ENCODE measurements at places on chromosomes 13 and 19.

DNA sequence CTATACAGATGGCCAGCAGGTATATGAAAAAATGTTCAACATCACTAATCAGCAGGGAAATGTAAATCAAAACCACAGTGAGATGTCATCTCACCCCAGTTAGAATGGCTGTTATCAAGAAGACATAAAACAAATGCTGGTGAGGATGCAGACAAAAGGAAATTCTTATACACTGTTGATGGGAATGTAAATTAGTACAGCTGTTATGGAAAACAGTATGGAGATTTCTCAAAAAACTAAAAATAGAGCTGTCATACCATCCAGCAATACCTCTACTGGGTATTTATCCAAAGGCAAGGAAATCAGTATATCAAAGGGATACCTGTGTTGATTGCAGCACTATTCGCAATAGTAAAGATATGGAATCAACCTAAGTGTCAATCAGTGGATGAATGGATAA, 22.9 kb downstream of the COG3 start:
- DNase-seq: no peak

GRCh38 chr19:49718511-49718910, 27.6 kb downstream of the CPT1C start:
- DNase-seq: no peak

DNA sequence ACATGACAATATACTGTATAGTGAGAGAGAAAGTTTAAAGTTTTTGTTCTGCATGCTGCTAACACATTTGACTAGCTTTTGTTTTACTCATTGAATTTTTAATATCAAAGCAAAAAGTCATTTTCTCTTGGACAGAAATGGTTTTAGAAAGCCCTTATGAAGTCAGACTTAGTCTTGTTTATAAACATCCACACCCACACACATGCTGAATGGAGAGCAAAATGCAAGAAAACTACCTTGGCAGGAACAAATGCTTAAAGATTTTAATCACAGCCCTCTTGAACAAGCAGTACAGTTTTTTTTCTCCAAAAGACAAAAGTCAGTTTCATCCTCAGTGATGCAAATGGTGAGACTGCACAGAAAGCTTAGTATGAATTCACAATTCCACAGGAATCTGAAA, 25.0 kb downstream of the HSPH1 start:
- DNase-seq: no peak

DNA sequence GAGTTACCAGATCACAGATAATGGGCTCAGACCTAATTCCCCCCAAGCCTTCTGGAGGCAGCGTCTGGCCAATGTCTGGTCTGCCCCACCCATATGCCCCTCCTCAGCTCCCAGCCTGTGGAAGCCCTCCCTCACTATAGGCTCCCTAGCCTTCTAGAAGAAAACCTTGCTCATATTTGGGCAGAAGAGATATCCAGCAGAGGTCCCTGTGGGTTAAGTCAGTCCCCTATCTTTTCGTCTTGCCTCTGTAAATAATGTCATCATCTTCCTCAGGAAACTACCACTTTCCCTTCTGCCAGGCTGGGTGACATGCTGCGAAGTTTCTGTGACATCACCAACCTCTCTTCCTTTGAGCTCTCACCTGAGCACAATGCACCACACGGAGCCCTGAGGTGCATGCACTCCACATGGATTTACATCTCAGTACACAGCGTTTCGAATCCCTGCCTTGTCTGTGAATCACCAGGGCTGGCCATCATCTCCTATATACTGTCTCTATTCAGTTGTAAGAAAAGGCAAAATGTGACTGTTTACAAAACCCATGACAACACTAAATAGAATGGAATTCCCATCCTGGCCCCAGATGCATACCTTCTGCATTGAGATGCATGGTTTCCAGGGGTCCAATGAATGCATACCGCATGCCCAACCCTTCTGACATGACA, 112.8 kb downstream of the CRYL1 start:
- no peak for DNase-seq

GRCh38 chr13:32323912-32324311, 8.6 kb downstream of the BRCA2 start:
- DNase-seq: no peak

DNA sequence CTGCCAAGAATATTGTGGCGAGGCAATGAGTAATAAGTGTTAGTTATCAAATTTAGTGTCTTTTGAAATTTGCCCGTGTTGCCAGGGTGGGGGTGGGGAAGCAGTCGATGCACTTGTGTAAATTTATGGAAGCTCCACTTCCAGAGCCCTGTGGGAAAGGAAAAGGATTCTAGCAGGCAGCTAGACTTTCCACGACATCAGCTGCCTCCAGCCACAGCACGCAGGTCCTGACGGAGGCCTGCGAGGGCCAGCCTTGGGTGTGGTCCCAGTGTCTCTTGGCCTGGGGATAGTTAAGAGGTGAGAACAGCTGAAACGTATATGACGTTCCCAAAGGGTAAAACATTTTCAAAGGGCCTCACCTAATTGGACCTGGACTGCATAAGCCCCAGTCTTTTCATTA, 433.0 kb downstream of the TSHZ3 start:
- no peak for DNase-seq

DNA sequence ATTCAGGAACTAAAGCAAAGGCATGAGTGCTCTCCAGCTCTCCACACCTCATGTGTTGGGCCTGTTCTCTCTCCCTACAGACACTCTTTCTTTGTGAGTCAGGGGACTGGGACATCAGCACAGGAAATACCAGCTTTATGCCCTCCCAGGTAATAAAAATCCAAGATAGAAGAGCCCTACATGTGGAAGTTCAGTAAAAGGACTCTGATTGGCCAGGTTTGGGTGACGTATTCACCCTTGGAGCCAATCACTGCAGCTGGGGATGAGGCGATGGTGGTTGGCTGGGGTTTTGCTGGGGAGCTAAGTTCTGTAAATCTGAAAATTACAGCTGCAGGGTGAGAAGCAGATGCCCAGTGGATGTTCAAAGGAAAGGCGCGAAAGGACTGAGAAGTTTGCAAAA, 32.5 kb downstream of the CCDC70 start:
- DNase-seq: no peak

DNA sequence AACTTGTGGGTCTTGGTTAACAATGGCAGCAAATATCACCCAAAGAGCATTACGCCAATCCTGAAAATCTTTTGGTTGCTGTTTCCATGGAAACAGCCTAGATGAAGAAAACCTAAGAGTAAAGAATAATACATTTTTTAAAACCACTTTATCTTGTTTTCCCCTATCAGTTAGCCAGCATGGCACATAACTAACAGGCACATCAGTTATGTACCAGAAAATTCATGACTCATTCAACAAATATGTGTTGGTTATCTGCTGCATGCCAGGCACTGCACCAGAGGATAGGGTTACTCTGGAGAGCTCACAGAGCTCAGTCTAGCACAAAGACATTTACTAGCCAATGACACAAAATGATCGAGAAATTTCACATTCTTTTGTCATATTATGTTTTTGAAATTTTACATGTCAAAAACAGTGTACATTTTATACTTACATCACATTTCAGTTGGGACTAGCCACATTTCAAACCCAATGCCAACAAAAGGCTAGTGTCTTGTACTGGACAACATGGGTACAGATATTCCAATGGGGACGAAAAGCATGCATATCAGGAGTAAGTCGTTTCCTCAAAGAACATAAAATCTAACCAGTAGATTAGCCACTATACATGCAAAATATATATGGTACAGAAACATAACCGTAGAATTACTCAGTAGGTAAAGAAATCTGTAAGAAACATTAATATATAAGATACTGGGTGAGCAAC, 20.3 kb downstream of the LNX2 start:
- DNase-seq: no peak

DNA sequence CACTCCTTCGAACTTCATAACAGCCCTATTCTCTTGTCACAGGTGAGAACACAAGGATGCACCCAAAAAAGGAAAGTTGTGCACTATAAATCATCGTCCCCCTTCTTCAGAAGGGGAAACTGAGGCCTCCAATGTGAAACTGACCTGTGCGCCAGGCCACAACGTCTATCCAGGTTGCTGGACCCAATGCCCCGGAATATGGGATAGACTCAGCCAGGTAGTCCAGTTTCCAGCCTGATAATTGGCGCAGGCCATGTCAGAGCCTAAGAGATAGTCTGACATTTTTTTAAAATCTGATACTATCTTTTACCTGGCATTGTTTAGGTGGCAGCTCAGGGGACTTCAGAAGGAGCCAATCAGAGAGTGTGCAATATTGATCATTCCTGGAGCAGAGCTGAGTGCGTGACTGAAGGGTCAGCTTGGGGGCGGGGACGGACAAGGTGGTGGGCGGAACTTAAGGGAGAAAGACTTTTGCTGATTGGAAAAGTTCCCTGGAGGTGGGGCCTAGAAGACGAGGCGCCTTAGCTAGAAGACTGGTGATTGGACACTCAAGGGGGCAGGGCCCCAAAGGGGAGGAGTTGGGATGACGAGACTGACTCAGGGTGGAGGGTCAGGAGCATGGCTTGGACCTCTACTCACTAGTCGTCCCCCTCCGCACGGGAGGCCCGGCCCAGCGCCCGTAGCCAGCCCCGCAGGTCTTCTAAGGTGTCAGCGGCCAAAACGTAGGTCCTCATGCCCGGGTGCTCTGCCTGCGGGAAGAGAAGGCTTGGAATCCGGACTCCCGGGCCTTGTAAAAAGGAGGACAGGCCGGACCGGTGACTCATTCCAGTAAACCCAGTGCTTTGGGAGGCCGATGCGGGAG, 8.5 kb downstream of the PLEKHA4 start:
- no peak for DNase-seq

DNA sequence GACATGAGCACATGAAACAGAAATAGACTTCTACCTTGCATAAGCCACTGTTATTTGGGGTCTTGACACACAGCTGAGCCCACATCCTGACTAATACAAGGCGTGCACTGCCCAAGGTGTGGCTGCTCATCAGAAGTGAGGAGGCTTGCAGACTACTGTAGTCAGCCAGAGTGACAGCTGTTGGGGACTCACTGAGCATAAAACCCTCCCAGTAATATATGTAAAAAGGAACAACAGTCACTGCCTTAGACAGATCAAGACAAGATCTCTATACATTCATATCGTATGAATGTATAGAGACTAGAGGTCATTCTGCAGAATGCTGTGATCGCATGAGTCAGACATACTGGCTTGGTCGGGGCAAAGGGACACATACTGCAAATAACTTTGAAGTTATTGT, 4.1 kb upstream of the C1QTNF9B start:
- DNase-seq: no peak

- DNase-seq: no peak
Measured at GRCh38 chr13:50420718-50421472, 405.7 kb downstream of the KCNRG start.

- no peak for DNase-seq
Measured at GRCh38 chr19:32809254-32809653, 60.3 kb downstream of the SLC7A9 start.
